ENCODE measurements at places on chromosomes 2 and 18.

GRCh38 chr2:10638093-10638492 is 51.7 kb downstream of the NOL10 start:
- no peak for DNase-seq
- H3K36me3 ChIP-seq, result peaks cover 19% of the 10 kb centered on the region
- H3K27me3 ChIP-seq, result no peaks in the 10 kb centered on the region
- H3K27ac ChIP-seq, result no peak overlapping the region
- H3K4me1 ChIP-seq, result no peaks in the 10 kb centered on the region

DNA sequence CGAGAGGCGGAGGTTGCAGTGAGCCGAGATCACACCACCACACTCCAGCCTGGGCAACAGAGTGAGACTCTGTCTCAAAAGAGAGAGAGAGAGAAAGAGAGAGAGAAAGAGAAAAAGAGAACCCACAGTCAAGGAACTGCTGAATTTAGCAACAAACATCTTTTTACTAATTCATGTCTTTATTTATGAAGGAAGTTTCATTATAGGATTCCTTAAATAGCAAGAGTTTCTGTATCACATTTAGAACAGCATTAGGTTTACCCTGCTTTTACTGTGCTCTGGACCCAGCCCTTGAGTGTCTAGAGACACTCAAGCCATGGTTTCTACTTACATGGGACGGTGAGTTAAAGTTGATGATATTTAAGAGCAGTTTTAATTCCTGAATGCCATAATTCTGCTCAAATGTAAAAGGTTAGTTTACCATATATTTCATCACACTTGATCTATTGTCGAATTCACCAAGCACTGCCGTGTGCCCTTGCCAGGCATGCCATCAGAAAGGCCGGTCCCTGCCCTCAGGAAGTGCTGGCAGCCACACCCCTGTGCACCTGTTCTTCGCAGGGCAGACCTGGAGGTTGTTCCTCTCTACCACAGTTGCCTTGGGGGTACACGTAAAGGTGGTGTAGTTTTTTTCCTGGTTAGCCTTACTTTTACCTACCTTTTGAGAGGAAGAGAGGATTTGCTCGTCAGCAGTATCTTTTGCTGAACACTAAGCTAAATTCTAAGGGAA is 153.3 kb downstream of the LDLRAD4 start:
- H3K27me3 ChIP-seq, result no peaks in the 10 kb centered on the region
- no peak overlapping the region for H3K4me3 ChIP-seq
- no peak for DNase-seq

DNA sequence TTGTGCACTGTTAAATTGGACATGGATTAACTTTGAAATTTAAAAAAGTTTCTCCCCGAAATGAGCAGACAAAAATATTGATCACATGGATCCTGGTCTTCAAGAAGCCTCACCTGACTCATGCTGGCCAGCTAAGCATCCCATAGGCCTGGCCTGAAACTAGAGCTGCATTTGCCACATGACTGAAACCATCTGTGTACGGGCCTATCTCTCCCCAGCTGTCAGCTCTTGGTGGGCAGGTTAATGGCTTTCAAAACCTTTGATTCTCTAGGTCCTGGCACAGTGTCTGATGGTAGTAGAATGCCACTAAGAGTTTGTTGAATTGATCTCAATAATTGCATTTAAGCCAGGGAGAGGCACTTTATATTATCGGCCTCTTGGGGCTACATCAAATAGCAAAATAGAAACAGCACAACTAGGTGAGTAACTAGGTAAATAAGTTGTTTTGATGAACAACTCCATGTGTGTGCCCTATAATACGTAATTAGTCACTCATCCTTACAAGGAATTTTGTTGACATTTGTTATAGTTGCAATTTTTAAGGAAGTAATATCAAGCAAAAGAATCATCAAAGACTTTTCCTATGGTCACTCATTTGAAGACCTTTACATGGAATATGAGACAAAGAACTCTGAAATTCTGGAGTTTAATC is 251.1 kb downstream of the SP3 start:
- H3K4me3 ChIP-seq, result no peak overlapping the region
- H3K4me1 ChIP-seq, result no peaks in the 10 kb centered on the region
- no peaks in the 10 kb centered on the region for H3K36me3 ChIP-seq
- DNase-seq, result no peak

DNA sequence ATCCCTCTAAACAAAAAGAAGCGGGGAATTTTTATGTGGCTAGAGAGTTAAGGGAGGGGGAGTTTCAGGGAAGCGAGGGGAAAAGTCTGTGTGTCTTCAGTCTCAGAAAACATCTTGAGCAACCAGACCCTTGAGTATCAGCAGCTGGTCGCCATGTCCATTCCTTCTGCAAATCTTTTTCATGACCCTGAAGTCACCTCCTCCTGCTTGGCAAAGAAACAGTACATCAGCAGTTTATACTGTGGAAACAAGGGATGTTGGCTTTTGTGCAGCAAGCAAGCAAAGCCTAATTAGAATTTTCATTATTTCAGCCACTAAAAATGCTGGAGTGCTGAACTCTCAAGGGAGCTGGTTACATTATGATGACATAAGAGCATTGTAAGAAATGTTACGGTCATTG is 187.4 kb upstream of the SLC8A1 start:
- H3K4me1 ChIP-seq, result no peaks in the 10 kb centered on the region
- H3K36me3 ChIP-seq, result no peaks in the 10 kb centered on the region
- no peaks in the 10 kb centered on the region for H3K27me3 ChIP-seq
- no peak for DNase-seq
- no peak overlapping the region for H3K27ac ChIP-seq

DNA sequence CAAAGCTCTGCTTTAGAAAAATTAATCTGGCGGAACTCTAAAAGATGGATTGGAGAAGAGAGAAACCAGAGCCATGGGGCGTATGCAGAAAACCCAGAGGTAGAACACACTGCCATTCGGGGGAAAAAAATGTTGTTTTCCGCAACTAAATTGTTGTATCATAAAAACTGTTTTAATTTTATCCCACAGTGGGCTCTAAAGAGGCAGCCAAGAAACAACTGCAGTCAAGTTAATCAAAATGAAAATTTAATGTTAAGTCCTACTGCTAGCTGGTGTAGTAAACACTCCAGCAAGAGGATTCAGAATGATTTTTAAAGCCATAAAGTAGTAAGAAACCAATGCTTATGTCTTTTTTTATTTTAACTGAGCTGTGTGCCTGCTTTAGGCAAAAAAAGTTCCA is 69.1 kb downstream of the GAREM1 start:
- H3K27ac ChIP-seq, result no peak overlapping the region
- H3K36me3 ChIP-seq, result no peaks in the 10 kb centered on the region
- H3K4me3 ChIP-seq, result no peak overlapping the region
- no peaks in the 10 kb centered on the region for H3K4me1 ChIP-seq

GRCh38 chr2:35548171-35548570 is 807.4 kb upstream of the CRIM1 start:
- no peaks in the 10 kb centered on the region for H3K27me3 ChIP-seq
- H3K4me3 ChIP-seq, result no peak overlapping the region
- no peaks in the 10 kb centered on the region for H3K36me3 ChIP-seq
- DNase-seq, result no peak

GRCh38 chr18:74638210-74638609 is 40.5 kb downstream of the ZNF407 start:
- peaks cover 3% of the 10 kb centered on the region for H3K36me3 ChIP-seq
- no peaks in the 10 kb centered on the region for H3K27me3 ChIP-seq
- H3K27ac ChIP-seq, result no peak overlapping the region
- no peaks in the 10 kb centered on the region for H3K4me1 ChIP-seq
- DNase-seq, result no peak

- no peaks in the 10 kb centered on the region for H3K36me3 ChIP-seq
- H3K4me1 ChIP-seq, result no peaks in the 10 kb centered on the region
- H3K4me3 ChIP-seq, result no peak overlapping the region
- no peak overlapping the region for H3K27ac ChIP-seq
- no peaks in the 10 kb centered on the region for H3K27me3 ChIP-seq
- DNase-seq, result no peak
These were observed 198.5 kb downstream of the KLHL29 start for GRCh38 chr2:23583467-23583866.

GRCh38 chr2:145110668-145111356 is 590.9 kb upstream of the ZEB2 start:
- H3K27ac ChIP-seq, result no peak overlapping the region
- DNase-seq, result no peak
- no peaks in the 10 kb centered on the region for H3K36me3 ChIP-seq
- no peaks in the 10 kb centered on the region for H3K27me3 ChIP-seq
- H3K4me1 ChIP-seq, result no peaks in the 10 kb centered on the region

DNA sequence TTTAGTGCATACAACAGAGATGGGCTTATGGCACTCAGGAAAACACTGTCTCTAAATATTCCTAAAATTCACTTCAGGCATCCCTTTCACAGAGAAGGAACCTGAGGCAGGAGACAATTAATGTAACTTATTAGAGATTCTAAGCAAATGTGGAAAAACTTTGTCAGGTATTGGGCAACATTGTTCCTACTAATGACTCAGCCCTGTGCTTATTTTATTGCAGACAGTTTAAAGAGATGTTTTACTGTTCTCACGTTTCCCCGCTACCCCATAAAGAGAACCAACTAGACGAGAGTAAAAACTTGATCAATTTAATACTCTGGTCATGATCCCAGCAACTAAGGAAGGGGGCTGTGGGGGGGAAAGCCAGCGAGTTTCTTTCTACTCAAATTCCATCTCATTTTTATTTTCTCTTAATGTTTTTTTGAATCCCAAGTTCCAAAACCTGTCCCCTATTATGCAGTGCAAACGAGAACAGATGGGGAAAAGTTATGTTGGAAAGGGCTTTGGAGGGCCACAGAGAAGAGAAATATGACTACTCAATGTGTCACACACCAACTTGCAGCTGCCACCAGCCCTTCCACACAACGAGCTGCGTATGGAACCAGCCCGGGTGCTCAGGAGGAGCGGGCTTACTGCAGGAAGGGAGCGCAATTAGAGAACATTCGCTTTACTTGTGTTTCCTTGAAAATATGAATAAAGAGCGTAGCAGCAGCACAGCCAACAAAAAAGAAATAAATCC is 18.7 kb upstream of the ACVR1 start:
- H3K36me3 ChIP-seq, result no peaks in the 10 kb centered on the region
- no peak overlapping the region for H3K27ac ChIP-seq
- no peaks in the 10 kb centered on the region for H3K27me3 ChIP-seq
- no peak overlapping the region for H3K4me3 ChIP-seq

GRCh38 chr2:218081063-218081462 is 12.0 kb downstream of the RUFY4 start:
- no peak for DNase-seq
- no peak overlapping the region for H3K4me3 ChIP-seq
- no peaks in the 10 kb centered on the region for H3K27me3 ChIP-seq
- H3K36me3 ChIP-seq, result no peaks in the 10 kb centered on the region

DNA sequence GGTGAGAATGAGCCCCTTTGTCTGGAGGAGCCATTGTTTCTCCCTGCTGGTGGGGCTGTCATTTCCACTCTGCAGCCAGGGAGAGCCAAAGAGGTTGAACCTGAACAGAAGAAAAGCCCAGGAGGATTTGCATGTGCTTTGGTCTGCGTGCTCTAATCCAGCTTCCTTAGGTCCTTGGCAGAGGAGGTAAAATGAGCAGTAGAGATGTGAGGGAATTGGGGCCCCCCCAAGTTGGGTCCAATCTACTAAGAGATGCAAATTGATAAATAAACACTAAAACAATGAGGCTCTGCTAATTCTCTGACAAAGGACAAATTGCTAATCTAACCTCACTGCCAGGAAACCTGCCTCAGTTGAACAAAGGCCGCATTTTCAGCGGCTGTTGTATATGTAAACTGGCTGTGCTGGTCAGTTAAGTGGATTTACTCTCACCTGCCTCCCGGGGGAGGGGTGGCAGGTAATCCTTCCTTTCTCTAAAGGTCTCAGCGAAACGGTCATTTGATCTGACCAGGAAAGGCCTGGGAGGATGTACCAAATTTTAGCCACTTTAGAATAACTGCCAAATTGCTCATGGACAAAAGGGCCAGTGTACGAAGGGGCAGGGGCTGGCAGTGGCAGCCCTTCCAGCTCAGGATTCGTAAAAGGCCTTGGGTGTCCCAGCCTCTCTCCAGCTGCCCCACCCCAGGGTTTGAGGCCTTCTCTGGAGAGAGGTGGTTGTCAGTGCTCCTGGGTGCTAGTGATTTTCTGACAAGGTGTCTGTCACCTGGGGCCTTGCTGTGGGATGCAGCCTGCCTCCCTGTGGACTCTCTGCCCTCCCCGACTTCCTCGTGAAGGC is 193.6 kb downstream of the MIB1 start:
- H3K36me3 ChIP-seq, result no peaks in the 10 kb centered on the region
- no peak overlapping the region for H3K4me3 ChIP-seq
- no peaks in the 10 kb centered on the region for H3K4me1 ChIP-seq

GRCh38 chr2:226079196-226079595 is 679.7 kb downstream of the NYAP2 start:
- no peaks in the 10 kb centered on the region for H3K4me1 ChIP-seq
- no peaks in the 10 kb centered on the region for H3K36me3 ChIP-seq
- peaks cover 3% of the 10 kb centered on the region for H3K27me3 ChIP-seq
- H3K4me3 ChIP-seq, result no peak overlapping the region

- no peaks in the 10 kb centered on the region for H3K27me3 ChIP-seq
- H3K4me1 ChIP-seq, result no peaks in the 10 kb centered on the region
These were observed 127.8 kb downstream of the TRIB2 start for GRCh38 chr2:12844511-12844910.

DNA sequence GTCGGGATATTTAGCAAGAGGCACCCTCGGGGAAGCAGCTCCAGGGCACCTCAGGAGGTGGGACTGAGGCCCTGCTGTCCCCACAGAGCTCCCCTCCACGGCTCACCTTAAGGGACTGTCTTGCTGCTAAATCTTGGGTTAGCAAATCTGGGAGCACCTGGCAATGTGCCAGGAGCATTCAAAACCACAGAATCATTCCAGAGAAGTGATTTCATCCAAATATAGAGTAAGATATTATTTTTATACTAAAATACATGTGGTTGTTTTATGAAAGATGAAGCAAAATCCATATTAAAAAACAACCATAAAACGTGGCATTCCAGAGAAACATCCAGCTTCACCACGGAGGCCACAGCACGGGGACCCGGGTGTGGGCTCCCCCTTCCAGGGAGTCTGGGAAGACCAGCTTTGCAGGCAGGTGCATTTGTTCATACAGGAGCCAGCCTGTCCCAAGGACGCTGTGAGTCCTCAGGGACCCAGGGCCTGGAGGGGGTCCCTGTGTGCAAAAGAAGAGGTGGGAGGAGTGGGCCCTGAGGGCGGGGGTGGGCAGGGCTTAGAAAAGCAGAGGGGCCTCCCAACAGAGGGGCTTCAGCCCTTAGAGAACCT is 16.3 kb downstream of the HS1BP3 start:
- no peak for DNase-seq
- H3K27ac ChIP-seq, result no peak overlapping the region
- H3K4me1 ChIP-seq, result no peaks in the 10 kb centered on the region
- no peaks in the 10 kb centered on the region for H3K27me3 ChIP-seq
- peaks cover 27% of the 10 kb centered on the region for H3K36me3 ChIP-seq
- no peak overlapping the region for H3K4me3 ChIP-seq

DNA sequence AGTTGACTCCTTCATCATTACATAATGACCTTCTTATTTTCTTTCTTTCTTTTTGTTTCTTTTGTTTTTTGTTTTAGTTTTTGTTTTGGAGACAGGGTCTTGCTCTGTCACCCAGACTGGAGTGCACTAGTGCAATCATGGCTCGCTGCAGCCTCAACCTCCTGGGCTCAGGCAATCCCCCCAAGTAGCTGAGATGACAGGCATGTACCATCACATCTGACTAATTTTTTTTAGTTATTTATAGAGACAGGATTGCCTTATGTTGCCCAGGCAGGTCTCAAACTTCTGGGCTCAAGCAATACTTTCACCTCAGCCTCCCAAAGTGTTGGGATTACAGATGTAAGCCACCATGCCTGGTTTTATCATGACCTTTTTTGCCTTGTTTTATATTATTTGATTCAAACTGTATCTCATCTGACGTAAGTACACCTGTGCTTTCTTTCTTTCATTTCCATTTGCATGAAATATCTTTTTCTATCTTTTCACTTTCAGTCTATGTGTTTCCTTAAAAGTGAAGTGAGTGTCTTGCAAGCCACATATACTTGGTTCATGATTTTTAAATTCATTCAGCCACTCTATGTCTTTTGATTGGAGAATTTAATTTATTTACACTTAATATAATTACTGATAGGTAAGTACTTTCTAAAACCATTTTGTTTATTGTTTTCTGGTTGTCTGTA is 39.1 kb downstream of the SP100 start:
- H3K4me1 ChIP-seq, result peaks cover 15% of the 10 kb centered on the region
- peaks cover 72% of the 10 kb centered on the region for H3K36me3 ChIP-seq
